Caco-2 (cell line): ENCODE measurements at places on chromosomes 13 and 19. TPM values are rescaled to one million over a fixed set of nuclear protein-coding genes. Genes with fewer than 3 reads are reported as not detected.

Gene ICAM4
- 9.0 and 9.4 TPM in 2 replicates for total RNA-seq

Gene ERICH4
- total RNA-seq: not detected in 2 replicates

Gene CTXN1
- total RNA-seq: 7.4 and 9.1 TPM in 2 replicates

Gene ZNF570
- total RNA-seq: not detected in 2 replicates

Gene RGS9BP
- total RNA-seq: 0.75 and 1.0 TPM in 2 replicates

Gene TDRD12
- 0.11 and 0.30 TPM in 2 replicates for total RNA-seq

Gene LYPD3
- 1.3 and 2.2 TPM in 2 replicates for total RNA-seq

Gene EXOC3L2
- total RNA-seq: not detected in 2 replicates

Gene TGFB1
- total RNA-seq: 15.0 and 15.3 TPM in 2 replicates

Gene CATSPERD
- total RNA-seq: not detected in 2 replicates

Gene MED16
- total RNA-seq: 64.3 and 69.1 TPM in 2 replicates

- DNase-seq: no peak
Observed at GRCh38 chr13:104442536-104442935, 1376.3 kb upstream of the SLC10A2 start.

DNA sequence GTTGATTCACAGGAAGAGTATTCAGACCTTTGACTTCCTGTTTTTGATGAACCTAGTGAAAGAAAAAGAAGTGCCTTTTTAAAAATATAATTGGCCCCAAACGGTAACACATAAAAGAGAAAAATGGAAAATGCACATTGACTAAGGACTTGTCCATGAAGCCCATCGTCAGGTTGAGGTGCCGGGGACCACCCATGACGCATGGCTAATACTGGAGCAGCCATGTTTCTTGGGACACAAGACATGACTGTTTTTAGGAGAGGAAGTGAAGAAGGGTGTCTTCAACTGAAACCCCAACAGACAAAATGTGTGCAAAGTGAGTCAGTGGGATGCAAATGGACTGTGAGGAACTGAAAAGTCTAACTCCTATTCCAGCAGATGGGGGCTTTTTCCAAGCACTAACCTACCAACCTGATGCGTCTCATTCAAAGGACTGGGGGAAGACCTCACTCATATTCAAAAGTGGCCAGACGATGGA is 459.4 kb downstream of the FOXO1 start:
- DNase-seq: no peak

DNA sequence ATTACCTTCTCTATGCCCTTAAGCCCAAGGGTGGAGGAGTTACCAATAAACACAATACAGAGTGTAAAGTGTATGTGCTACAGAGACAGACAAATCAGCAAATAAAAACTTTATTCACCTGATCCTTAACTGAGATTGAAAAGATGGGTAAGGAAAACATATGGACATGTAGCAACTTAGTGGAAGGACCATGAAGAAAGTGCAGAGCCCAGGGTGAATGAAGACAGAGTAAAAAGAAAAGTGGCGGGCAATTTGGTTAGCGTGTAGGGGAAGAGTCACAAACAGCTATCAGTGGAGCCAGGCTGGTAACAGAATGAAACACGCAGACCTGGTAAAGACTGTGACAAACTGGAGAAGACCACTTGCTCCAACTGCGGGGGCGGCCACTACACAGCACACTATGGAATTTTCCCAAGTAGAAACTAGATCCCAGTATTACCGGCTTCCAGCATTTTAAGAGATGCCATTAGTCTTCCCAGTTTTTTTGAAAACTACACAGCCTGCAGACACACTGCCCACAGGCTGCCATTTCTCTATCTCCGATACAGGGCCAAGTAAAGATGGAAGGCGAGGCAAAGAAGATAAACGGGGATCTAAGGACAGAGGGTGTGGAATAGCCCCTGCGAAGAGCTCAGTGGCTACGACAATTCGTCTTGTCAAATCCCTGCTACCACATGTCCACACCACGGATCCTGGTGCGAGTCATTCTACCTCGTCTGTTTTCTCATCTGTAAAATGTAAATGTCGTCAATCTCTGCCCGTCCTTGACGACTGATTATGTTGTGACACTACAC is 1.2 kb downstream of the UQCRFS1 start:
- peak; percentile 10 for DNase-seq

DNA sequence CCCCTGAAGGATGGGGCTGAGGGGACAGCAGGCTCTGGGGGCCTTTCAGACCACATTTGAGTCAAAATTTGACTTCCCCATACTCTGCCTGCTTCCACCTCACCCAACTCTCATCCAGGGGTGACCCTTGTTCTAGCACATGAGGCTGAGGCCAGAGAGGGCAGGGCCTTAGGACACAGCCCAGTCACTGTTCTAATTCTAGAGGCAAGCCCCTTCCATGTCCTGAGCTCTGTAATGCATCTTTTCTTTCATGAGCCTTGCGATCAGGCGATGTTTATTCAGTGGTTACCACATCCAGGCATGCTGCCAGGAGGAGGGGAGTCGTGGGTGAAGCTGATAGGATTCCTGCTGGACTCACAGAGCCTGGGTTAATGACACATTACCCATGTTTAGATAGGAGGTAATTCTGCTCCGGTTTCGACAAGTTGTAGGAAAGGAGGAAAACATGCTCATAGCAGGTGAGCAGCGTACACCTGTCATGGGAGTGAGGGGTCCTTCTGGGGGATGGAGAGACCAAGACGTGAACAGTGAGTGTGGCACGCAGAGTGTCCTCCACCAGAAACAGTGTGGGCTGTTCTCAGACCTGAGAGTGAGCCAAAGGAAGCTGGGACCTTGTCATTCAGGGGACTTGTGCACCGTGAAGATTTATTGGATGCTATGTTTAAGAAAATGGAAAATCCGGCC is 9.3 kb downstream of the RPS9 start:
- DNase-seq: peak; percentile 70

DNA sequence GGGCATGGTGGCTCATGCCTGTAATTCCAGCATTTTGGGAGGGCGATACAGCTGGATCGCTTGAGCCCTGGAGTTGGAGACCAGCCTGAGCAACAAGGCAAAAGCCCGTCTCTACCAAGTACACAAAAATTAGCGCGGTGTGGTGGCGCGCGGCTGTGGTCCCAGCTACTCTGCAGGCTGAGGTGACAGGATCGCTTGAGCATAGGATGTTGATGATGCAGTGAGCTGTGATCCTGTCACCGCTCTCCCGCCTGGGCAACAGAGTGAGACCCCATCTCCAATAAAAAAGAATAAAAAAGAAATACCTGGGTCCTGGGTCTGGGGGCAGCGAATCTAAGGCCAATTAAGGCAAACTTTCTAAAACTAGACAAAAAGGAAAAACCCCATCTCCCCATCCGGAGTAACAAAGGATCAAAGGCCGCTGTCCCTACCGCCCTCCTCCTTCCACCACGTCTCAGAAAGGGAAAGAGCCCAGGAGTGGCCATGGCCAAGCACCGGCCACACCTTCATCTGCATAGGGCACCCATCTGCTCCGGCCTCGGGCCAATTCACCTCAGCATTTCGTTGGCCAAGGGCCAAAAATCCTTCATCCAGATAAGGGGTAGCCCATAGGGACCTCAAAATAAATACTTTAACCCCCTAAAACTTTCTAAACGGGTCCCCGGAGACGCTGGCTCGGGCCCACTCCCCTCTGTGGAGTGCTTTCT is 851 bp downstream of the ZNF320 start:
- DNase-seq: peak; percentile 61

- DNase-seq: no peak
Observed at GRCh38 chr19:10878253-10878652, 6.9 kb downstream of the CARM1 start.

- DNase-seq: no peak
Observed at GRCh38 chr13:42551611-42552010, 22.3 kb upstream of the TNFSF11 start.

GRCh38 chr13:75339635-75340374 is 142.2 kb downstream of the TBC1D4 start:
- DNase-seq: no peak

- no peak for DNase-seq
Observed at GRCh38 chr19:11699931-11700794, 38.6 kb downstream of the ZNF823 start.

- no peak for DNase-seq
Observed at GRCh38 chr13:38395497-38395788, 45.8 kb downstream of the UFM1 start.

DNA sequence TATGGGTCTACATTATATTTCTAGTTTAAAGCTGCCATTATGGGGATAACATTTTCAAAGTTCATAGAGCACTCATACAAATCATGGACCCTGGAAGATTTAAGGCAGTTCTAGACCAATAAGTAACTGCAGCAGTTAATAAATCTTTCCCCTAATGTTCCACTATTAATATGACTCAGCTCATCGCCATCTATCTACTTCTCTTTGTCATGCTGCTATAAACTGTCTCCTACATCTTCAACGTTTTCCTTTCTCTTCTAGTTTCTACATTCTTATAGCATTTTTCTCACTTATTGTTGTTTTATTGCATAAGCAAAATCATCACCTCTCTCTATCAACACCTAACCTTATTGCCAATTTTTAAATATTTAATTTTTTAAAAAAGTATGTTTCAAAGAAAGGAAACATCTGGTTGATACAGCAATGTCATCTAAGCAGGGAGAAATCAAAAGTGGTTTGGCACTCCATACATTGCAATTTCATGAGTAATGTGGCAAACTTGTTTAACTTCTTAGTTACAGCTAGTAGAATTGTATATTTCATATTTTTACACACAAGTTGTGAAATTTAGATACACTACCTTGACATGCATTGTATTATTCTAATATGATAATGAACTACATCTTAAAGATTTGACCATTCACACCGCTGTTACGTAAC is 1500.4 kb upstream of the MIR17HG start:
- DNase-seq: no peak

DNA sequence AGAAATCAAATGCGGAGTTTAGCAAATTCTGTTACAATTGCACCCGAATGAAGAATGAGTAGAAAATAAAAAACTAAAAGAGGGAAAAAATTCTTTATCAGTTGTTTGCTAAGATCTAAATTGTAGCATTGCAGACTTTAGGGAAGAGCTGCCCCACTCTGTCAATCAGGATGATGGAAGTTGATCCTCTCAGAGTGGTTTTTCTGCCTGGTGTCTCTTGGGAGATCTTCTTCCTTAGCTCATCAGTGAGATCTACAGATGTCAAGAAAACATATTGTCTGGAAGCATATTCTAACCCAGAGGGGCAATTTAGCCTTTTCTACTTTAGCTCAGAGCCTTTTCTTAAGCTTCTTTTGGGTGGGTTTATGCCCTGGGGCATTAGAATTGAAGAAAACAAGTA is 223.2 kb upstream of the PCDH17 start:
- DNase-seq: no peak

DNA sequence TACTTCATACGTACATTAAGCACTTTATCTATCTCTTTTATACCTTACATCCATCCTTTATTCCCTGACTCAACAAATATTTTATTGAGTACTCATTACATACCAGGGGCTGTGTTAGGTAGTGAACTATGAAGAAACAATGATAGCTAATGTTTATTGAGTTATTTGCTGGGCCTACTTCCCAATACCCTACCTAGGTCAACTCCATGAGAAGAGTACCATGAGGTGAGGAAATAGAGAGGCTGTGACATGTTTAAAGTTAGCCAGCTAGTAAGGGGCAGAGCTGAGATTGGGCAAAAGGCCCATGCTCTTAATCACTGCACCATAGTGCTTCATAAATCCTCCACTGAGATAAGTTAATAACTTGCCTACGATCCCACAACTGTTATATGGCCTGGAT is 79.9 kb downstream of the FREM2 start:
- DNase-seq: no peak

- DNase-seq: no peak
Observed at GRCh38 chr19:5585461-5586299, 17.9 kb upstream of the TINCR start.

GRCh38 chr19:35344511-35345031 is 3.1 kb upstream of the FFAR1 start:
- no peak for DNase-seq

GRCh38 chr13:109840201-109840892 is 54.0 kb upstream of the IRS2 start:
- no peak for DNase-seq

GRCh38 chr13:31311921-31312320 is 112.1 kb downstream of the B3GLCT start:
- DNase-seq: no peak

GRCh38 chr13:59774491-59774971 is 389.2 kb downstream of the DIAPH3 start:
- DNase-seq: peak; percentile 90

DNA sequence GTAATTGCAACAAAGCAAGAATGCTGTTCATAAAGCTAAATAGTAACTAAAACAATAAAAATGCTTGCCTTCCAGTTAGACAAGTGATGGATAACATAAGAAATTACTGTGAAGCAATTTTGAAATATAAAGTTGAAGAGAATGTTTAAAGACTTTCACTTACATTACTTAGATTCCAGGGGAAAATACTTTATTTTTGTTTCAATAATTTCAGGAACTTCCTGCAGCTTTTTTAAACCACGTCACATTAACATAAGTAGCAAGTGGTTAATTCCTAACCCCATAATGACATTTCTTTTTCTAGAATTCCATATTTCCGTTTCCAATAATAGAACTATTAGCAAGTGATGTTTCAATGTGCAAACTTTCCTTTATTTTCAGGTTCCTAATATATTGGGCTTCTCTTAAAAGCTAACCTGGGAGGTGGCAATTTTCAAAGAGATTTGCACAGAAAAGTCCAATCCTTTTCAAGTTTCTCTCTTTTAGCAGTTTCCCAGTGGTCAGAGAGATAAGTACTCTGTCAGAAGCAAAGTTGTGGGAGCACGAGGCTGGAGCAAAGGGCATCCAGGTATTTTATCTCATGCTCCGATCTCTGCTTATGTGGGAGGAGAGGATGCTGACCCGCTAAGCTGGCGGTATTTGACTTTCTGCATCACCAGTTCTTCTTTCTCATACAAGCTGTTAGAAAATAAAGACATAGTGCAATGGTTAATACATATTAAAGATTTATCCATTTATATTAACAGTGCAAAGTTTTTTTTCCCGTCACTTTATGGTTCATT is 1025.3 kb downstream of the EFNB2 start:
- DNase-seq: peak; percentile 35

- no peak for DNase-seq
Observed at GRCh38 chr13:113884821-113885220, 20.9 kb upstream of the GAS6 start.

DNA sequence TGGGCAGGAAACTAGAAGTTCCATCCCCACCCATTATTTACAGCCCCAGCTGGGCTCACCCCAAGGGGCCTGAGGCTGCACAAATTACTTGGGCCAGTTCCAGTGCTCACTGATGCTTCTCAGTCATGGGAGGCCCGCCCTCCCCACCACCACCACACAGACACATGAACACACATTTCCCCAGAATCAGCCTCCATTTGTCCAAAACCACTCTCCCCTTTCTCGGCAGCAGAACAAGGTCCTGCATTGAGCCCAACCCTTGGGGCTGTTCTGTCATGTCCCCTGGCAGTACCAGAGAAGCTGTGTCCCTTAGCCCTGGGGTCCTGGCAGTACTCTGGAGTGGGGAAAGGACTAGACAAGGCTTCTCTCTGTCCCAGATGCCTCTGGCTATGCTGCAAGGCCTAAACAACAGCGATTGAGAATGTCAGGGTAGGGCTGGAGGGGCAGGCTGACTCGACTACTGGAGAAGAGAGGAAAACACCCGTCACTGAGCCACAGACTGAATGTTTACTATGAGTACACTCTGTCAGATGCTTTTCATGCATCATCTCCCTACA is 21.8 kb downstream of the SAMD4B start:
- DNase-seq: no peak
